Right hindlimb (tissue), 1 donor: ENCODE measurements at places on chromosomes 12 and 14.
A peak's percentile ranks its signal among the peaks of the same experiment; 100 is the strongest.

DNA sequence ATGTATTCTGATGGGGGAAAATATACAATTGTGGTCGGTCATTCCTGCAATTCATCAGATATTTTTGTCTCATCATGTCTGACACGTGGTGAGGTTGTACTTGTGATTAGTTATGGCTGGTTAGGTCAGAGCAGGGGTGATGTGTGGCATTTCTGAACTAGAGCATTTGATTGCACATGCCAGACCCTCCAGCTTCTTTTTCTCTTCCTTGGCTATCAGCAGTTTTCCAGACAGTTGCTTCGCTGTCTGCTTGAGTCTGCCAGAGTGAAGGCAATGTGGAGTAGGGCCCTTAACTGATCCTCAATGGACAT is 25.9 kb downstream of the TMEM117 start:
- DNase-seq, result no peak

DNA sequence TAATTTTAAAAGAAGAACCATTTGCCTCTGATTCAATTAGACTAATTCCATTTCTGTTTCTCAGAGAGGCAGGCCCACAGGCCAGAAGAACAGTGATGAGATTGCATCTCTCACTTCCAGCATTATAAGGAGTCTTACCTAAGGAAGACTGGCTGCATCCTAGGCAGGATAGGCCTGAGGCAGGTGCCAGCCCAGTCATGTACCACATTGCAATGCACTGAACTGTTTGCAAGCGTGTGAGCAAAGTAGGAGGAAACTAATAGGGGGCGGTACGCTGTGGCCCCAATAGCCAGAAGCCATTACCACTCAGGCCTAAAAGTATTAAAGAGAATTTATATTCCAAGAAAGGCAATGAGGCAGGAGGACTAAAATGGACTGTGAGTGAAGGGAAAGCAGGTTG is 12.1 kb upstream of the CNIH1 start:
- no peak for DNase-seq

- no peak for DNase-seq
These were observed 19.5 kb upstream of the PPFIBP1 start for GRCh38 chr12:27504507-27504906.

- no peak for DNase-seq
These were observed 14.1 kb downstream of the C1R start for GRCh38 chr12:7078163-7078562.

- peak; percentile 51 for DNase-seq
These were observed 240.3 kb upstream of the PELI2 start for GRCh38 chr14:55877942-55878341.

GRCh38 chr14:51369814-51370213 is 129.8 kb downstream of the TMX1 start:
- no peak for DNase-seq

- no peak for DNase-seq
These were observed 123.5 kb downstream of the MED13L start for GRCh38 chr12:116153983-116154382.

GRCh38 chr12:108811411-108812180 is 45.8 kb downstream of the SSH1 start:
- peak; percentile 11 for DNase-seq

DNA sequence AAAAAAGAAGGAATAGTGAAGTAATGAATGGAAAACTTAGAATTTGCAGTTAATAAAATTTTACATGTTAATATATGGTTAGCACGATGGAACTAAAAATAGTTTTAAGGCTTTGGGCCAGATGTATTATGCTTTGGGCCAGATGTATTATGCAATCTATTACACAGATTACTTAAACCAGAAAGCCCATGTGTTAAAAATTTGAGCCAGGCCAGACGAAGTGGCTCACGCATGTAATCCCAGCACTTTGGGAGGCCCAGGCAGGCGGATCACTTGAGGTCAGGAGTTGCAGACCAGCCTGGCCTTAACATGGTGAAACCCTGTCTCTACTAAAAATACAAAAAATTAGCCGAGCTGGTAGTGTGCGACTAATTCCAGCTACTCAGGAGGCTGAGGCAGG is 17.2 kb downstream of the IFT81 start:
- DNase-seq, result peak; percentile 45

DNA sequence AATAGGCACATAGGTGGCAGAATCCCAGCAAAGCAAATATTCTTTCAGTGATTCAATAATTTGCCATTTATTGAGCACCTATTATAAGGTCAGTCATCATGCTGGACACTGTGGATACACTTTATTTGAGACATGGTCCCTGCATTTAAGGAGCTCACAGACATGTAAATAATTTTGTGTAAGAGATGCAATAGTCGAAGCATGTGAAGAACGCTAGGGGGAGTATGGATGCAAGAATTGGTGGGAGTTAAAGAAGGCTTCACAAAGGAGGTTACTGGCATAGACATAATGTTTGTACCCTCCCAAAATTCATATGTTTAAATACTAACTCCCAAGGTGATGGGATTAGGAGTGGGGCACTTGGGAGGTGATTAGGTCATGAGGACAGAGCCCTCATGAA is 260.6 kb upstream of the GARIN6 start:
- no peak for DNase-seq

GRCh38 chr12:100545092-100545491 is 28.4 kb upstream of the GAS2L3 start:
- no peak for DNase-seq

DNA sequence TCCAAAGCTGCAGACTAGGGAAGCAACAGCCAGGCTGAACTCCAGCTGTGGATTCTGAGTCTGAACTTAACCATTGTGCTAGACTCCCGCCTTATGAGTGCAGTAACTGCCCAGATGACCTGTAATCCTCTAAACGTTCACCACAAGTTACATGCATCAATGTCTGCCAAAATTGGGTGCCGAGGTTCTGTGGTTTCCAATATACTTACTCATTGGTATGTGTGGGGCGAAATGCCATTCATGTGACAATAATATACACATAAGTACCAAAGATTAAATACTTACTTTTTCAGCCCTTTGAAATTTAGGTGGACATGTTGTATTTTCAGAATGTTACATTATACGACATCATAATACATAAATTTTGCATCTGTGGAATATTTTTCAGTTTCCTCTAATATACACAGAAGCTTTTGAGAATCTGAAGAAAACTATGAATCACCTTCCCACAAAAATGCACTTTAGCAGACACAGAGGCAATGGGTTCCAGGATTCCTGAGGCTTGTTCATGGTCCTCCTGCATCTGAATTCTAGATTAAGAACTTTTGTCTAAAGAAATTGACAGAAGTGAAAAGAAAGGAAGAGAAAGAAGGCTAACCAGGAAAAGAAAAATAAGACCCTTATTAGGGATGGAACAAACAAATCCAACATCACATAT is 31.7 kb downstream of the GRIP1 start:
- no peak for DNase-seq

DNA sequence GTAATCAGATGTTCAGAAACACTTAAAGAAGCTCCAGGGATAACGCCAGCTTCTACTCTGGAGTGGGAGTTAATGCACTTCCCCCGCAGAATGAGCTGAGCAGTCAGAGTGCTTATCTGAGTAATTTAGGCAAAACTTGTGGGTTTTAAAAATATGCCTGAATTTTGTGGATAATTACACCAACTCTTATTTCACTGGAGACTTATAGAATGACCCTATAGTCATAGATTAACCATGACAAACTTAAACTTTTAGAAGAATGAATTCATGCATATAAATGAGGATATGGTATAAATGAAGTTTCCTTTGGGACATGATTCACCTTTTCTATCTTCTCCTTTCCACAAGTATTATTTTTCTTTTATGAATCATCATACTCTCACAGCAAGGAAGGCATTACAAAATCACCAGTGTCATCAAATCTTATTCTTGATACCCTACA is 241.1 kb upstream of the FBXO33 start:
- DNase-seq, result no peak

GRCh38 chr12:90854136-90854689 is 100.8 kb downstream of the CCER1 start:
- DNase-seq, result peak; percentile 25

DNA sequence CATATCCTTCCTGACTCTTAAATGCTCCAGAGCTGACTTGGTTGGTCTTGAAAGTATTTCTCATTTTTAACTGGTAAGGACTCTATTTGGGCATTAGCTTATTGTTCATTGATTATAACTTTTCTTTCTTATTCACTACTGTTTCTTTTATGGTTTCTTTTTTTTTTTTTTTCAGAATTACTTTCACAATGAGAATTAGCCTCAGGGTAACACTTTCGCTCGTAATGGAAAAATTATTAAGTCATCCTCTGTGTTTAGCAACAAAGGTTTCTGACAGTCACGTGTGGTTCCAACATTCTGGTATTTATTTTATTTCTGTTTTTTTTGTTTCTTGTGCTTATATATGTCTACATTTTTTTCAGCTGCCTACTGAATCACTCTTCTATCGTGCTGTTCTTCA is 80.0 kb downstream of the METTL25 start:
- no peak for DNase-seq

DNA sequence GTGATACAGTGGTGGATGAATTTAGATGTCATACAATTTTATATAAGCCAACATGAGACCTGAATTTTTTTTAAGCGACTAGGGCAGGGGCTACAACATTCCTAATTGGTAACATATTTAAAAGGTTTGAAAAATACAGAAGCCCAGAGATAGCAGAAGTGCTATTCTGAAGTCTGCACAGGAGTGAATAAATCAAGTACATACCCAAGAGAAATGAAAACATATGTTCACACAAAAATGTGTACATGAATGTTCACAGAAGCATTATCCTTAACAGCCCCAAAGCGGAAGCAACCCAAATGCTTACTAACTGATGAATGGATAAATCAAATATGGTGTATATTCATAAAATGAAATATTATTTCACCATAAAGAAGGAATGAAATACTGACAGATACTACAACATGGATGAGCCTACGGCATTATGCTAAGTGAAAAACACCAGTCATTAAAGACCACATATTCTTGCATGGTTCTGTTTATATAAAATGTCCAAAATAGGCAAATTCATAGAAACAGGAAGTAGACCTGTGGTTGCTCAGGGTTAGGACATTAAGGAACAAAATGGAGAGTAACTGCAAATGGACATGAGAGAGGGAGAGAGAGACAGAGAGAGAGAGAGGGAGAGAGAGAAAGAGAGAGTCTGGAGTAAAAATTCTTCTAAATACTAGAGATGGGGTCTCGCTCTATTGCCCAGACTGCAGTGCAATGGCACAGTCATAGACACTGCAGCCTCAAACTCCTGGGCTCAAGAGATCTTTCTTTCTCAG is 28.0 kb upstream of the GXYLT1 start:
- DNase-seq, result no peak

GRCh38 chr14:90677484-90678050 is 138.7 kb downstream of the TTC7B start:
- no peak for DNase-seq

DNA sequence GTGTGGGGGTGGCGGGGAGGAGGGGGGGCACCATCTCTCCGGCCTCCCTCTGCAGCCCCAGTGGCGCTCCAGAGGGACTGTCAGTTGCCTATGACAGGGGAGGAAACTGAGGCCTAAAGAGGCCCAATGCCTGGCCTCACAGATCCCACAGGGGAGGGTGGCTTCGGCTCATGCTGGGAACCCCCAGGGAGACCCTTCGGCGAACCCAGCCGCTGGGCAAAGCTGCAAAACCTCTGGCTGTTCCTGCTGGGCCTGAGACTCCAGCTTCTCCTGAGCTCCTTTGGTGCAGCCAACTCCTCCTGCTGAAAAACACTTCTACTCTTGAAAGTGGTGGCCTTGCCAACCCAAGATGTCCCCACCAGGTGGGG is 170.1 kb upstream of the RTL1 start:
- DNase-seq, result no peak

DNA sequence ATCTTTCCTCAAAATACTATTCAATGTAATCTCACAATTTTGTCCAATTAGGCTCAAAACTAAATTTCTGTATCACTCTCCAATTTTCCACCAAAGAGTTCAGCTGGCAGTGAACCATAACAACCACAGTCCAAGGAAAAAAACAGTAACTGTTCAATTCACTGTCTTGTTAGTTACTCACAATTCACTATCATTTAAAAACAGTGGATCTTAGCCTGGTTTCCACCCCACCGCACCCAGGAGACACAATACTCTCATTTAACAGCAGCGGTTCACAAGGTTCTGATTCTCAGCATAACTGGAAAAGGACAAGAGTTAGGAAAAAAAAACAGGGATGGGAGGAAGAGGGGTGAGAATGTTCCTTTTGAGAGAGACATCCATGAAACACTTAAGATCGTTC is 40.5 kb downstream of the MED13L start:
- DNase-seq, result peak; percentile 55

- DNase-seq, result peak; percentile 32
These were observed 180.3 kb upstream of the RTL1 start for GRCh38 chr14:101083564-101084435.

DNA sequence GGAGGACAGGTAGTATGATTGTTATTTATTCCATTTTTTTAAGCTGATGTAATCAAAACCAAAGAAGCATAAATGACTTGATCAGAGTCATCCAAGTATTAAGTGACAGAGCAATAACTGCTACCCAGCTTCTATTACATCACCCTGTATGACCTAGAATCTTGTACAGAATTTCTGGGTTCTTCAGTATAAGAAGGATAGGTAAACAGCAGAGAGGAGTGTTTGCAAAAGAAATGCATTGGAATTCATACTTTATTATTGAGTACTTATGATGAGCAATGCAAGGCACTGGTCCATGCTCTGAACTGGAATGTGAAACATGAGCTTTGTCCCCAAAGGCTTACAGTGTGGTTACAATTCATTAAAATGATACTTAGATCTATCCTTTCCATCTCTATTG is 916.8 kb downstream of the DIO2 start:
- DNase-seq, result no peak

- no peak for DNase-seq
These were observed 67.5 kb upstream of the DAAM1 start for GRCh38 chr14:59120921-59121320.

- DNase-seq, result no peak
These were observed 4.2 kb downstream of the HSPB8 start for GRCh38 chr12:119182701-119183493.

DNA sequence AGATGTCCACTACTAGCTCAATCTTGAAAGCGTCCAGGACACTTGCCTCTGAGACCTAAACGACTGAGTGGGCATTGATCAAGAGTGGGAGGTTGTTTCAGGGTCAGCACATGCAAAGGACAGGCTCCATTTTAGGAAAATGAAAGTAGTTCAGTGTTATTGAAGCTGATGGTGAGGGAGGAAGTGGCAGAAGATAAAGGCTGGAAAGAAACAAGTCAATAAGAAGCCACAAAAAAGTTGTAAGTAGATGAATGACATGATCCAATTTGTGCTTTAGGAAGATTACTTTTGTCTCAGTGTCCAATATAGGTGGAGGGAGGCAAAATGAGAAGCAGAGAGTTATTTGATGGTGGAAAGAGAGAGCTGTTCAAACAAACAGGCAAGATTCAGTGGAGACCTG is 22.0 kb downstream of the GPR65 start:
- no peak for DNase-seq

DNA sequence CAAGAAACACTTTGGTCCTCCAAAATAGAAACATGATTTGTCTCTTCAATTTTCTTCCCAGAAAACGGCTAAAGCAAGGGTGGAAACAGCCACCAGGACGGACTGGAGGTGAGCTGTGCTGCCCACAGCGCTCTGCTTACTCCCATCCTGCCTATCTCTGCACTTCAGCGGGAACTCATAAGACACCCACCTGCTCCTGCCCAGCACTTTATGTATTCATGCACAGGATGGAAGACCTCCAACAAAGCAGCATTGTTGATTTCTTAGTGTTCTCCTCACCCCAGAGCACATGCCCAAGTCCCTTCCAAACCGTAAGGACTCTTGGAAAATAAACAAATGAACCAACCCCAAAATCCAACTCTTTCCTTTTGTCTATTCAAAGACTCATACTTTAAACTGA is 277.2 kb downstream of the MED13L start:
- DNase-seq, result no peak
